ENCODE measurements at places on chromosomes 1 and 21. TPM values are rescaled to one million over a fixed set of nuclear protein-coding genes. Genes with fewer than 3 reads are reported as not detected.

The LCE2C gene
- total RNA-seq = not detected

The SIM2 gene
- total RNA-seq = not detected

GRCh38 chr1:195306281-195306680, 1302.0 kb downstream of the KCNT2 start:
- no peak for DNase-seq

DNA sequence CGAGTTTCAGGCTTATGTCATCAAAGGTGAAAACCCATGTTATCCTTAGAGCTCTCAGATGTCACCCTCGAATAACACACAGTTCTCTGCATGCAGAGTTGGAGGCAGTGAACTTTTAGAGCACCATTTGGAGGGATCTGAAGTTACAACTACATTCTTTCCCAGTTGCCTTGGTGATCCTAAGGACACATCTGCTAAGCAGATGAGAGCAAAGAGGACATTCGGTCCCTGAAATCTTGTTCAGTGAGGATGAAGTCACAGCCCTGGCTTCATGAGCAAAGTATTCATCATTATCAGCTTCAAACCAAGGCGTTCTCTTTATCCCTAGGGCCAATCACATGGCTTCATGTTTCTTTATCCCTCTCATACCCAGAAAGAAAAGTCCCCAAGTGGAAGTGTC, 23.1 kb upstream of the MCOLN2 start:
- DNase-seq = no peak

- DNase-seq = no peak
These were observed 93.0 kb downstream of the EVI5 start for GRCh38 chr1:92691925-92692324.

DNA sequence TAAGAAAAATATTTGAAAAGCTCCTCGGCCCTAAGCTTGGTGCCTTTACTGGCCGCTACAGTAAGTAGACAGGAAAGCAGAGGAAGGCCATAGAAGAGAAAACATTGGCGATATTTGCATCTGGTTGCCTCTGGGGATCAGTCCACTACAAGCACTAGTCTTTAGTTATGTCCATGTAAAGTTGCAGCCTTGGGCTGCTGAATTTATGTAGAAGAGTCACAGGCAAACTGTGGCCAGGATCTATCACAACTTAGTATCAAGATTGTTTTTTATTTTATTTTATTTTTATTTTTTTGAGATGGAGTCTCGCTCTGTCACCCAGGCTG, 228.7 kb upstream of the CAMK1G start:
- no peak for DNase-seq

Measured in sigmoid colon (tissue), 7 donors.